ENCODE measurements at places on chromosomes 2 and 18. TPM values are rescaled to one million over a fixed set of nuclear protein-coding genes. Genes with fewer than 3 reads are reported as not detected.
A peak's percentile ranks its signal among the peaks of the same experiment; 100 is the strongest.

DNA sequence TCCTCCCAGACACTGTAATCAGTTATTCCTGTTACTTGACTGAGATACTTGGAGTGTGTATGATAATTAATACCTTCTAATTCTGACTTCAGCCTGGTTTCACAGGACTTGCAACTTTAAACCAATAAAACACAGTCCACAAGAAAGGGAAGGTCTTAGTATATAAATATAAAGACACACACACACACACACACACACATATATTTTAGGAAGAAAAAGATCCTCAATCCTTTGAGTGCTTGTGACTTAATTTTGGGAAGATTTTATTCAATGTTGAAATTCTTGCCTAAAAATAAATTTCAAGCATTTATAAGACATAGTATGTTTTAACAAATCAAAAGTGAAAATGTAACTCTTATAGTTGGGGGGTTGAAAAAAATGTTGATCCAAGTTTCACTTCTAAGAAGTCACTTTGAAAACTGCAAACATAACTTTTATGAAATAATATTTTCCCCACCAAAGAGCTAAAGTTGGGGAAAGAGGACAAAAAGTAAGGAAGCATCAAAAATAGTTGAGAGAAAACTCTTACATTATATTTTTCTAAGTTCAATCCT is 824 bp upstream of the VPS54 start:
- H3K27ac ChIP-seq: peak overlapping the region; percentile 99
- H3K4me3 ChIP-seq: peak overlapping the region; percentile 76
- H3K4me1 ChIP-seq: peaks cover 7% of the 10 kb centered on the region
- no peak for DNase-seq
- no peaks in the 10 kb centered on the region for H3K36me3 ChIP-seq

DNA sequence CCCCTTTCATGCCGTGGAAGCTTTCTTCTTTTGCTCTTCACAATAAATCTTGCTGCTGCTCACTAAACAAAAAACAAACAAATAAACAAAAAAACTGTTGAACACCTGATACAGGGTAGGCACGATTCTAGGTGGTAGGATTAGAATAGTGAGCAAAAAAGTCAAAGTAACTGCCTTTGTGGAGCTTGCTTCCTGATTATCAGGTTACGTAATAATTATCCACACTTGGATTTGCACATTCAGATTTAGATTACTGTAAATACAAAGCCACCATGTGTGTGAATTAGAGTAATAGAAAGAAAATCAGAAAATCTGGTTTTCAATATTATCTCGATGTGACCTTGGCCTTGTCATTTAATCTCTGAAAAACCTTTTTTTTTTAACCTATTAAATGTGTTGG is 307.1 kb downstream of the NRXN1 start:
- no peaks in the 10 kb centered on the region for H3K4me1 ChIP-seq
- DNase-seq: no peak
- no peak overlapping the region for H3K4me3 ChIP-seq
- no peaks in the 10 kb centered on the region for H3K27me3 ChIP-seq
- H3K36me3 ChIP-seq: no peaks in the 10 kb centered on the region

- no peaks in the 10 kb centered on the region for H3K27me3 ChIP-seq
- H3K27ac ChIP-seq: no peak overlapping the region
Observed at GRCh38 chr2:232761301-232761907, 15.0 kb downstream of the KCNJ13 start.

GRCh38 chr2:200640176-200640575 is 54.4 kb downstream of the AOX1 start:
- no peak for DNase-seq
- H3K27ac ChIP-seq: no peak overlapping the region
- no peaks in the 10 kb centered on the region for H3K27me3 ChIP-seq

CTNNA2 gene
- not detected for total RNA-seq

ACADL gene
- total RNA-seq: not detected
